NCI-H526 (cell line): ENCODE measurements at places on chromosomes 3 and 15.

GRCh38 chr3:73401616-73402279 is 223.0 kb downstream of the PDZRN3 start:
- DNase-seq = peak; percentile 50

DNA sequence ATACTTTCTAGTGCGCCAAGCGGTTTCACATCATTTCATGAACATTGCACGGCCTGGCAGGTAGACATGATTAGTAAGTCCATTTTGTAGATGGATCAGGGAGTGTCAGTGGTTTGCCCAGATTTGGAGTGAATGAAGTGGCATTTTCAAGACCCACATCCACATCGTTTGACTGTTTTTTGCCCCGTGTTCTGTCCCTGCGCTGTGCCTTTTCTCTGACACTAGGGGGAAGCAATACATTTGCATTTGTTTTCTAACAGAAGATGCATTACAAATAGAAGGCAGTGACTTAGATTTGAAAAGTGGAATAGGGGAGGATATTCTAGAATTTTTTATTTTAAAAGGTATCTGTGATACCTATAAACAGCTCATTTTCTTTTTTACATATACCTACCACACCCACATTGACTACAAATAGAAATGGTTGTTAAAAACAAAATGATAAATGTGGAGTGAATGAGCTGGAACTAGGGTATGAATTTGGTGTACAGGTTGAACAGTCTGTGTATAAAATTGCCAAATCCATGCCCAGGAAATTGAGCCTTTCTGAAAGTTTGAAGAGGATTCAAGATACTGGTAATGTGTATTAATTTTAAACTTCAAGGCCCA is 98.0 kb downstream of the USP13 start:
- no peak for DNase-seq

DNA sequence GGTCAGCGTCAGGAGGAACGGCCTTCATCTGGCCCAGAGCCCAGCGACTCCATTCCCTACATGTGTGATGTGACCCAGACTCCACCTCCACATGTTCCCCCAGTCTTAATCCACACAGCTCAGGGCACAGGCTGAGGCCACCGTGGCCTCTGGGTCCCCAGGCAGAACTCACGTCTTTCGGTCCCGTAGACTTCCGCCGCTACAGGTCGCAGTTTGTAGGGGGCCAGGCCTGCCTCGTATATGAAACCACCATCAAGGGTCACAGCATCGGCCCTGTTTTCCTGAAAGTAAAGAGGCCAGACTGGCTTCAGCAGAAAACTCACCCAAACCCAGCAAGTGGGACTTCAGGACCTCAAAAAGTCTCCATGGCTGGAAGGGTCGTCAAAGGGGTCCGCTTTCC is 8.6 kb downstream of the LTF start:
- no peak for DNase-seq

DNA sequence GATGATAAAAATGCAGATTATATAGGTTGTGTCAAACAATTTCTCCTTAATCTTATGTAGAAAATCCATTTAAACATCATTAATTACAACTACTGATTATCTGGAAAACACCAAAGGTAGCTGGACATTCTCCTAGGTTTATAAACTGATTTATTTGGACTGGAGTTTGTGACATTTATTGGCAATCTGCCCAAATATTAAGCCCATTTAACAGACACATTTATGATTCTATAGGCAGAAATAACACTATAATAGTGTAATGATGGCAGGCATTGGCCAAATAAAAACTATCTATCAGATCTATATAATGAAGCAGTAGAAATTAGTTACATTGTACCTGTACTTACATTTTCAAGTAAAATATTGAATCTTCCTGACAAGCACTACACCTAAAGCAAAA is 117.8 kb downstream of the TFDP2 start:
- no peak for DNase-seq

DNA sequence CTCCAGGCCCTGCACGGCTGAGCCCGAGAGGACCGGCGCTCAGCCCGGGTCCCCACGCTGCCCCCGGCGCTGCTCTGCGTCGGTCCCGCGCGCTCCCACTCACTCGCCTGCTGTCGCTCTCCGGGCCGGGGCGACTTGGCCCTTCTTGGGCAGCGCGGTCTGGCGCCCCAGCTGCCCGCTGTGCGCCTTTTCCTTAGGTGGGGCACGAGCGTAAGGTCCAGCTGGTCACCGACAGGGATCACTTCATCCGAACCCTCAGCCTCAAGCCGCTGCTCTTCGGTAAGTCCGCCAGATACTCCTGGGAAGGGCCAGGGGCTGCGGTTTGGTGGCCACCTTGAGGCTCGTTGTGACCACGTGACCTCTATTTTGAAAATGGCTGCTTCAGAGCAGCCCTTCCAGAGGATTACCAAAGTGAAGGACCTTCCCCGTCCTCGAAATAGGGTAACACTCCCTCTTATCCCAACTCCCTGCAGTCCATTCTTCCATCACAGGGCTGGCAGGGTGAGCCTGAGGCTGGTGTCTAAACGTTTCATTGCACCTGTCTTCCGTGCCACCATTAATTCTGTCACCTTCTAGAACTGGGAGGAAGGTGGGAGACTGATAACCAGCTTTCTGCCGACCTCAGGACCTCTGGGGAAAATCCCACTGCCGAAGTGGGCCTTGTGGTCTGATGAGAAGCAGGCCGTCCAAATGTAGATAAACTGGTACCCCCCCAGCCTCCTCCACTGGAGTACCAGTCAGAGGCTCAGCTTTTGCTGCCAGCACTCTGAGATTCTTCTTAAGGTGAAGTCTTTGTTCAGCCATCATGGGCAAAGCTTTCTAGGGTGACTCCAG is 812 bp downstream of the P4HTM start:
- DNase-seq = peak; percentile 78

- no peak for DNase-seq
Measured at GRCh38 chr3:58864480-58864879, 185.3 kb downstream of the CFAP20DC start.

- no peak for DNase-seq
Measured at GRCh38 chr3:69650066-69650419, 89.2 kb upstream of the MITF start.

GRCh38 chr3:113153499-113154107 is 57.8 kb upstream of the BOC start:
- no peak for DNase-seq

GRCh38 chr15:40065166-40065565 is 26.2 kb upstream of the SRP14 start:
- no peak for DNase-seq

GRCh38 chr15:29452881-29453731 is 183.5 kb upstream of the NSMCE3 start:
- DNase-seq = no peak

DNA sequence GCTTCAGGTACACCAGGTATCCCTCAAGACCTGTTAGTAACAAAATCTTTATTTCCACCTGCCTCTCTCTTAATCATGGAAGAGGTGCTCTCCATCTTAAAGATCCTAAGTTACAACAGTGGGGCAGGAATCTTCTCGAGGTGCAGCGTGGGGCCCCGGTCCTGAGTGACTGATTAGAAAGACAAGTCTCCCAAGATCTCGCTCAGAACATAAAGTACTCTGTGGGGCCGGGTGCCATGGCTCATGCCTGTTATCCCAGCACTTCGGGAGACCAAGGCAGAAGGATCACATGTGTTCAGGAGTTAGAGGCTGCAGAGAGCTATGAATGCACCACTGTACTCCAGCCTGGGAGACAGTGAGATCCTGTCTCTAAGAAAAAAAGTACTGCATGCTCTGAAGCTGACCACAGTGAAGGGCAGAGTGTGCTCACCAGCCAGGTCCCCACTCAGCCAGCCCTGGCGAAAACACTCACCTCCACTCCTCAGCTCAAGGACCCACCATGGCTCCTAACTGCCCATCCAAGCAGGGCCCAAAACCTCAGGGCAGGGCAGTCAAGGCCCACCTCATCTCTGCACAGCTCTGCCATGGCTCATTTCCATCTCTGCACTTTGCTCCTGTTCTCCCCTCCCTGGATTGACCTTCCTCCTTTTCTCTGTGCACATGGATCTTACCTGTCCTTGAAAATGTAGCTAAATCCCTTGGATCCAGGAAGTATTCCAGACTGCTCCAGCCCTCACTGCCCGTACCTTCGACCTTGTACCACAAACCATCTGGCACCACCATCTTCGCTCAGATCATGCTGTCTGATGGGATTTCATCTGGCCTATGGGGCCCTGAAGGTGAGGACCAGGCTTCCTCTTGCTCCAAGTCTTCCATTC is 7.1 kb downstream of the SEMA7A start:
- no peak for DNase-seq

DNA sequence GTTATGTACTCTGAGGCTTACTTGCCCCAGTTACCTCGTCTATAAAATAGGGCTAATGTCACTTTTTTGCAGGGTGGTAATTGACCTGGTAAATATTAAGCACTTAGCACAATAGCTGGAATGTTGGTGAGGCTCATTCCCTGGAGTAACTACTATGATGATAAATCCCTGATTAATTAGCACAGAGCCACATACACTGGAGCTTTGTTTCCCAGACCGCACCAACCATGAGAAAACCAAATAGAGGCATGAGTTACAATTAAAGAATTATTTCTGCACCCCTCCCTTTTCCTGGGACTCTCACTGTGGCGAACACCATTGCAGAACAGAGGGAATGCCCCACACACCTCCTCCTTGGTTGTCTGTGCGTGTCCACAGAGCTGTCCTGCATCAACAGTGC is 76.6 kb upstream of the CPOX start:
- no peak for DNase-seq

- no peak for DNase-seq
Measured at GRCh38 chr15:69036826-69037225, 22.3 kb downstream of the NOX5 start.

DNA sequence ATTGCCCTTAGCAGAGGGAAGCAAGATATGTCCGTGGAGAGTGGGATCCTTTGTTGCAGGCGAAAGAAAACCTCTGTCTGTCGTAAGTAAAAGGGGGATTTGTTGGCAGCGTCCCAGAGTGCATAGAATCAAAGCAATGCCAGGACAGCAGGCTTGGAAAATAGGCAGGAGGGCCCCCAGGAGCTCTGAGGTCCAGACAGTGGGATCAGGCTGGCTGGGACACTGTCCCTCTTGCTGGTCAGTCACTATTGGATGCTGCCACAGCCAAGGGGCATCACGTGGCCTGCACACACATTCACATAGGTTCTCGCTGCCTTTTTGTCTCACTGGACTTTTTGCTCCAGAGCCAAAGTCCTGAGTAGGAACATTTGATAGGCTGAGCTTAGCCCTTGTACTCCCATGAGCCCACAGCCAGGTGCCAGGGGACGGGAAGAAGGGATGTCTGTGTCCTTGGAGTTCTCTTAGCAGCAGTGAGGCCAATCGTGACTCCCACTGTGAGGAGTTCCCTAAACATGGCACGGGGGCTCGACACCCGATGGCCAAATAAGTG is 10.7 kb downstream of the MUC20 start:
- DNase-seq = no peak

DNA sequence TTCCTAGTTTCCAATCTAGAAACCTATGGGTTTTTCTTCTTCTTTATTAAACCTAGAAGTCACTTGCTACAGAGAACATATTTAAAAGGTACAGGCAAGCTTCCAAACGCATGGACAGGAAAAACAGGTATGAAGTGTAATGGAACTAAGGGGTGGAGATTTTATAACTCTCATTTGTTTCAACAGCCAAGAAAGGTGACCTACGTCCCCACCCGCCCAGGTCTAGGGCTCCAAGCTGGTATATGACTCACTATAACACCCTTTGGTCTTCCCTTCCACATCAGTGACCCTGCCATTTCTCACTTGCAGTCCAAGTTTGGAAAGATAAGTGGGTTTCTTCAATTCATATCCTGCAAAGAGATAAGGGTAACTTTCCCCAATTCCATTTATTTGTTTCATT is 6.0 kb upstream of the LIPH start:
- DNase-seq = peak; percentile 21

DNA sequence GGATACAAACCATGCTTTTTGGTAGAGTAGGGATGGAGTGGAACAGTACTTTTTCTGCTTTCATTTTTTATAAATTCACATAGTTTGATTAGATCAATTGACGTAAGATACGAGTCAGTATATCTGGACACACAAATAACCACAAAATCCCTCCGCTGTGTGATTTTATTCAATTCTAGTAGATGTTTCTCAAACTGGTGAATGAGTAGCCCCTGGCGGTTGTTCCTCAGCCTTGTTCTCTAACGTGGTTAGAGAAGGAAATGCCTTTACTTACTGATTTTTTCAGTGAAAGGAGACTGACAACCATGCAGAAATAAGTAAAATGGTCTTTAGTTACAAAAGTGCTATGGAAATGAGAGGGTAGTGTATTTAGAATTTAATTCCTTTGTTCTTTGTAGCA is 161.0 kb downstream of the TCF12 start:
- no peak for DNase-seq

GRCh38 chr15:48544778-48545177 is 100.7 kb downstream of the FBN1 start:
- DNase-seq = no peak

DNA sequence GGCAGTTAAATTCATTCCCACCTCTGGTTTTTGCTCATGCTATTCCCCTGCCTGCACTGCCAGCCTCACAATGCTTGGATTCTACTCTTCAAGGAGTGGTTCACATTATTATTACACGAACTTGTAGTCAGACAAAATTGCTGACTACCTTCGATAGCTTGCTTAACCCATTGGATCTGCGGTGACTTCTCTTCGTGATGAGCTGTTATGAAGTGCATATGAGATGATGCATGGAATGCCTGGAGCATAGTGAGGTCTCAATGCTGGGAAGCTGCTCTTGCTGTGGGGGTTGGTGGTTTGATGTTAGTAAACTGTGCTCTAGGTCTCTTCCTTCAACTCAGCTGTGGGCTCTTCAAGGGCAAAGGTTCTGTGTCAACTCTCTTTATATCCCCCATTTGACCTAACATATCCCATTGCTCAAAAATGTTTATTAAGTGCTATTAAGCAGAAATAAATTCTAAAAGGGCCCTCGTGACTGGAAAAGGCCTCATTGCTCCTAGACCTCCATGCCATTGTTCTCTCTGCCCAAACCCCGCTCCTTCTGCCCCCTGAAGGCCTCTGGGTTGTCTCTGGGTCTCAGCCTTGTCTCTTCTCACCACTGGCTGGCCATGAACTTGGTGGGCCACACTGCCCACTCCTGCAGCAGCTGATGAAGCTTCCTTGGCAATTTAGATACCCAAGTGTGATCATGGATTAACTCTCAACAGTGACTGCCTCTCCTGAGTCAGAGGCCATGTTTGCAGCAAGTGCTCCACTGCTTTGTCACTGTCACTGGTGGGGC is 4.5 kb upstream of the SLCO2A1 start:
- DNase-seq = no peak

DNA sequence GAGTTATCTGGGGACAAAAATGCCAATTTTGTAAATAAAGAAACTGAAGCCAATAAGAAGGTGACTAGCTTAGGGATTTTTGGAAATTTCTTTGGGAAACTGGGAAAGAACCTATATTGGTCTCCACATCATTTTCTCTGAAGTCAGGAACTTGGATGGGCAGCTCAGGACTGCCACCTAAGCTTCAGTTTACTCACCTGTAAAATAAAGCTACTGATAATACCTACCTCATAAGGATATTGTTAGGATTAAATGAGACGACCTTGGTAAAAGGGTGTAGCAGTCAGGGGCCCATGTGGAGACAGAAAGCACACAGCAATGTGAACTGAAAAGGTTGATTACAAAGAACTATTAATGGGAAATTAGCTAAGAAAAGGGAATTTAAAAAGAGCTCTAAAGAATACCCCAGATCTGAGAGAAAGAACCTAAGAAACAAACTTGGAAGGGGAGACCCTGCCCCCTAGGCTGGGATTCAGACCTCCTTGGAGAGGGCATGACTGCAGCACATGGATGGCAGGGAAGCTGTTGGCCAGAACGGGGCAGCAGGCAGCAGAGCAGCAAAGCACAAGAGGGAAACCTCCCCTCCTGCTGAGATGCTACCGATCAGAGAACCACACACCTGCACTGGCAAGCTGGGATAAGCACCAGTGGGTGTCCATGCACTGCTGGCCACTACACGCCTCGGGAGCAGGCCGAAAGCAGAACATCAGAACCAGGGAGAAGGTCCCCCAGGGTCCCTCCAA is 83.7 kb upstream of the THBS1 start:
- no peak for DNase-seq
